Common myeloid progenitor, CD34-positive (primary cell): ENCODE measurements at places on chromosomes 3 and 15.

GRCh38 chr15:41883484-41883825 is 10.4 kb downstream of the SPTBN5 start:
- no peak for DNase-seq

DNA sequence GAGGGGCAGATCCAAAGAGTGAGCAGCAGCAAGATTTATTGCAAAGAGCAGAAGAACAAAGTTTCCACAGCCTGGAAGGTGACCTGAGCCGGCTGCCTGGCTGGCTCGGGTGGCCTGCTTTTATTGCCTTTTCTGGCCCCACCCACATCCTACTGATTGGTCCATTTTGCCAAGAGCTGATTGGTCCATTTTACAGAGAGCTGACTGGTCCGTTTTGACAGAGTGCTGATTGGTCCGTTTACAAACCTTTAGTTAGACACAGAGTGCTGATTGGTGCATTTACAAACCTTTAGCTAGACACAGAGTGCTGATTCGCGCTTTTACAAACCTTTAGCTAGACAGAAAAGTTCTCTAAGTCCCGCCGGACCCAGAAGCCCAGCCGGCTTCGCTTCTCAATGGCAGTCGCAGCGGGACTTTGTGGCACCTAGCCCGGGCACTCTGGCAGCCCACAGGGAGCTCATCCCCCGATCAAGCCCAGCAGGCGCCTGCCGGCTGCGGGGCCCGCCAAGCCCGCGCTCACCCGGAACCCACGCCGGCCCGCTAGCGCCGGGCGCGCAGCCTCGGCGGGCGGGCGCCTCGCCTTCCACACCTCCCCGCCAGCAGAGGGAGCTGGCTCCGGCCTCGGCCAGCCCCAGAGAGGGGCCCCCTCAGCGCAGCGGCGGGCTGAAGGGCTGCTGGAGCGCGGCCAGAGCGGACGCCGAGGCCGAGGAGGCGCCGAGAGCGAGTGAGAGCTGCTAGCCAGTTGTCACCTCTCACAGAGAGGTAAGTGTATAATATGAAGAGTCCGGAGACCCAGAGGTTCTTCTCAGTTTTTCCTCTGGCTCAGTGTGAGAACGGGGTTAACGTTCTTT is 339.2 kb downstream of the CHL1 start:
- DNase-seq: peak; percentile 57

GRCh38 chr3:177013681-177014280 is 183.5 kb downstream of the TBL1XR1 start:
- DNase-seq: no peak

DNA sequence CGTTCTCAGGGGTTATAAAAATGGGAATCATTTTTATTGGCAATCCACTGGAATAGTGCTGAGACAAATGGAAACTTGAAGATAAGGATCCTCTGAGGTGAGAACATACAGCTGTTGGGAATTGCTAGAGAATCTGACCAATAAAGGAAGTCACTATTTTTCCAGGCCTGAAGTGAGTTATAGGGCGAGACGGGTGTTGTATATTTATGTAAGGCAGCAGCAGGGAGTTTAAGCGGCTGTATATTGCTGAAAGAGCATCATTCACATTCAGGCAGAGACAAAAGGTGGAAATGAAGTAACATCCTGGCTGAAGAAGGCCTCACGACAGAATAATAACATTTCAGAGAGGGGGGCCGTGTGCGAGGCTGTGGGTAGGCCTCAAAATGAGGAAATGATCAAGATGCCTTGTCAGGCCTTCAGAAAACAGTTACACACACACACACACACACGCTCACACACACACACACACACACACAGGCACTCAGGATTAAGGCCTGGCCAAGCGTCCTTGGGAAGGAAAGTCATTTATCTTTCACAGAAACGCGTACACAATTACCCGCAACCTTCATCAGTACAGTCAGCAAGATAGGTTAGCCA is 964.9 kb upstream of the NR2F2 start:
- no peak for DNase-seq

- no peak for DNase-seq
Measured at GRCh38 chr3:40873476-40873875, 325.8 kb upstream of the CTNNB1 start.

GRCh38 chr3:72227486-72228070 is 442.6 kb upstream of the PROK2 start:
- no peak for DNase-seq

DNA sequence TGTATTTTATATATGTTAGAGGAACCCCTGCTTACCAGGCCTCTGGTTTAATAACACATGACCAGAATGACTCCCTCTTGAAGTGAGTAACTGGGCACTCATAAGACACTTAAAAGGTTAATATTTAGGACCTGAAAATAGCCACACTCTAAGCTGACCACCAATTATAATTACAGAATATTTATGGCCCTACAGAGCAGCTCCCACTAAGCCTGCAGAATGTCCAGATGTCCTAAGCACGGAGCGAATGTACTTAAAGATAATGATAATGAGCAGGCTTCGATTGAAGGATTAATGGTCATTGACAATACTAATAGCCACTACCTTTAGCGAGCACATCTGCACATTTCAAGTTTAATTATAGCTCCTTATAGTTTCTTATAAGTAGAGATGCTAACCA is 22.8 kb upstream of the KCTD6 start:
- no peak for DNase-seq

DNA sequence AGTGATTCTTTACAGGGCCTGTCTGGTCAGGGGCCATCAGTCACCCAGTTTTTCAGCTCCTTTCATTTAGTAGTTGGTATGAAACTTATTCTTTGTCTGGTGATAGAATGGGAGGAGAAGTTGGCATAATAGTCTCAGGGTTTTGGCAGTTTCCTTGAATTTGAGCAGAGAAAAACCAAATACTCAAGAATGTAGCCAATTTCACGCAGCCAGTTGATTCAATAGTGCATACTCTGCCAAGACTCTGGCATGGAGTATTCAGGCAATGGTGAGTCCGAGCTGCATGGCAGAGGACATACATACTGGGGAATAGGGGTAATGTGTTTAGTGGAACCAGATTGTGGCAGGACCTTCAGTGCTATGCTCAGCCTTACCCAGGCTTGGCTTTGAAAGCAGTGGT is 118.3 kb downstream of the GALK2 start:
- no peak for DNase-seq

GRCh38 chr15:42285034-42285433 is 11.8 kb upstream of the TMEM87A start:
- DNase-seq: peak; percentile 6

DNA sequence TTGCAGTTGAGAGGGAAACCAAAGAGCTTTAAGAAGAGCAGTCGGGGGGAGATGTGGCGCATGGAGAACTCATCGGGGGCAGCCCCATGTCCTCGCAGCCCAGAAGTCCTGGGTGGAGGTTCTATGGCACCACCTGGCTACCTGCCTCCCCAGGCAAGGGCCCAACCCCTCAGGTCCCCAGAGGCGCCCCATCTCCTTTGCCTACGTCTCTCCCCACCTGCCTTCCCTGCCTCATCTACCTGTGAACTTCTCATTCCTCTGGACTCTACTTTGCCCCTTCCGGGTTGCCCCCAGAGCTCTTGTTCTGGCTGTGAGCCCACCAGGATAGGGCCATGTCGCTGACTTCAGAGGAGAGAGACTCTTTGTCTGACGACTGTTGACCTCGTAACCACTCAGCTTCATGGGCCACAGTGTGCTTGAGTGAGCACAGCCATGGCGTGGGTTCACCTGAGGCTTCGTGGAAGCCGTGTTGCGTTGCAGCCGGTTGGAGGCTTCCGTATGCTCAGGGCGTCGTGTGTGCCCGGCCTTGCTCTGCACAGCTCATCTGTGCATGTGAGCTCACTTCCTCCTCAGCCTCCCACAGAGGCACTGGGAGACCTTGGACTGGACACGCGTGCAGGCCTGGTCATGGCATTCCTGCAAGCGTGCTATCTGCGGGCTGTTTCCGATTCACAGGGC is 13.4 kb downstream of the APBA2 start:
- no peak for DNase-seq

DNA sequence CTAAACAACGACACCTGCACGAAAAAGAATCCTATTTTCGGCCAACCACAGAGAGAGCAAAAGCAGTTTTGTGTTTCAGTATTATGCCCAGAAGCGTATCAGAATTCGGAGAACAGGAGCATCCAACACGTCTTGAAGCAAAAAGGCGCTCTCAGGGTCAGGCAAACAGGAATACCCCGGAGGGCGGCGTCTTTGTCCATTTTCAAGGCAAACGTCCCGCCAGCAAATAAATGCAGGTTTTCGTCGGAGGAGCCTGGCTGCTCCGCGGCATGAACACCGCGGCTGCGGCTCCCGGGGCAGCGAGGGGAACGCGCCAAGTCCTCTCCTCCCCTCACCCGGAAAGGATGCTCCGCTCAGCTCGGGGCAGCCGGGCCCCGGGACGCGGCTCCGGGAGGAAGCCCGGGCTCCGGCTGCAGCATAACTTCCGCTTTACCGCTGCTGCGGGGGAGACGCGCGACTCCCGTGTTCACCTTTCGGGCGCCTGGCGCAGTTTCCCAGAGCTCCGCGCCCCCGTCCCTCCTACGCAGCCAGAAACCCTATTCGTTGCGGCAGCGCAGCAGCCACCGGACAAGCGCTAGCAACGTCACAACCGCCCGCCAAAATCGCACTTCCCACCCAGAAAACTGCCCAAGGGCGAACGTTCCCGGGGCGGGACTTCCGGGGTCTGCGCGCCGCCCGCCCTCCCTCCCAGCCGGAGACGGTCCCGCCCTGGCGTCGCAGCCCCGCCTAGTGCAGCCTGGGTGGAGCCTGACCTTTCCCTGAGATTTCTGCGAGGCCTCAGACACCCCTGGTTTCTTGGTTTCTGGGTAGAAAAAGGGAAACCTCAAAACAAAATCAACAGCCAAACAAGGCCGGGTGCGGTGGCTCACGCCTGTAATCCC is at the start of gene RNF168:
Gene RNF168, minus strand, starts transcription at position 573 of the 881 bp plus-strand sequence. CDS start 595 bp downstream, outside the sequence.
- peak; percentile 98 for DNase-seq

- no peak for DNase-seq
Measured at GRCh38 chr15:66775127-66776105, 73.4 kb downstream of the SMAD6 start.

- no peak for DNase-seq
Measured at GRCh38 chr3:124044956-124045355, 53.0 kb upstream of the ROPN1 start.

- peak; percentile 39 for DNase-seq
Measured at GRCh38 chr15:63048776-63049665, 6.5 kb downstream of the TPM1 start.

GRCh38 chr3:71469138-71469435 is 114.4 kb downstream of the FOXP1 start:
- peak; percentile 67 for DNase-seq

GRCh38 chr3:148512648-148513047 is 185.1 kb upstream of the AGTR1 start:
- DNase-seq: no peak

DNA sequence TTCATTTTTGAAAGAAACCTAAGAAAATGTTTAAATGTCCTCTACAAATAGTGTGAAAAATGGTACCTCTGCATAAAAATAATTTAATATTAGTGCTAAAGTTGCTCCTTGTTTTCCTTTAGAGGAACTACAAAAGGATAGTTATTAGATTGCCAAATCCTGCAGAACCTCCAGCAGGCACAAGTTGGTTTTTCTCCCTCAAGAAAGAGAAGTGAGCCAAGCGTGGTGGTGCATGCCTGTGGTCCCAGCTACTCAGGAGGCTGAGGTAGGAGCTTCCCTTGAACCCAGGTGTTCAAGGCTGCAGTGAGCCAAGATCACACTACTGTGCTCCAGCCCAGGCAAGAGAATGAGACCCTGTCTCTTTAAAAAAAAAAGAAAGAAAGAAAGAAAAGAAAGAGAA is 85.1 kb upstream of the TSEN2 start:
- DNase-seq: no peak

GRCh38 chr15:71294251-71294910 is 179.1 kb downstream of the THSD4 start:
- DNase-seq: no peak

GRCh38 chr15:39960411-39960810 is 26.5 kb downstream of the EIF2AK4 start:
- DNase-seq: no peak

DNA sequence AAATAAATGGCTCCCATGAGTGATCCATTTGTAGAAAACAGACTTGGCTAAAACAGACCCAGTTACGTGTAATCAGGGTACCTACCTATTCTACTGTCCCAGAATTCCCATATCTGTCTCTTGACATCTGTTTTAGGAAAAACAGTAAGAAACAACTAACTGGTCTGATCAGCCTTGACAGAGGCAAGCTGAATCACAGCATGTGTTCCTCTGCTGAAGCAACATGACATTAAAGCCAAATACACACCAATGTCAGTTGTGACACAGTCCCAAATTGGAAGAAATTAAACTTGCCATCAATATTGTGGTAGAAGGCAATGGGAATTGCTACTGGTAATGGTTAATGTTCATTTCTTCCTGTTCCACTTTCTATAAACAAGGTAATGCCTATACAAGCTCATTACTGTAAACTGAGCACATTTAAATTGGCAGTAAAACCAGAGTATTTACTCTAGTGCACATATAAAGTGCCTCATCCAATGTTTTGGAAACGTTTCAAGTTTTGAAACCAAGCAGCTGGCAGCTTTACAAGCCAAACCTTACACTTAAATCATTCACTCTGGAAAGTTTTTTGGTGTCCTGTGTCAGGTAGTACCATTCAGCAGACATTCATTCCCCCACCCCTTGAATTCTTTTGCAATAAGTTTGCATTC is 27.0 kb downstream of the ALDH1A2 start:
- no peak for DNase-seq

GRCh38 chr3:66186545-66186944 is 34.3 kb upstream of the SLC25A26 start:
- DNase-seq: no peak

- no peak for DNase-seq
Measured at GRCh38 chr3:70076396-70076795, 76.9 kb downstream of the SAMMSON start.

GRCh38 chr3:183854318-183855035 is 29.1 kb upstream of the MAP6D1 start:
- DNase-seq: no peak

- DNase-seq: no peak
Measured at GRCh38 chr3:43709022-43709421, 18.3 kb downstream of the ABHD5 start.

DNA sequence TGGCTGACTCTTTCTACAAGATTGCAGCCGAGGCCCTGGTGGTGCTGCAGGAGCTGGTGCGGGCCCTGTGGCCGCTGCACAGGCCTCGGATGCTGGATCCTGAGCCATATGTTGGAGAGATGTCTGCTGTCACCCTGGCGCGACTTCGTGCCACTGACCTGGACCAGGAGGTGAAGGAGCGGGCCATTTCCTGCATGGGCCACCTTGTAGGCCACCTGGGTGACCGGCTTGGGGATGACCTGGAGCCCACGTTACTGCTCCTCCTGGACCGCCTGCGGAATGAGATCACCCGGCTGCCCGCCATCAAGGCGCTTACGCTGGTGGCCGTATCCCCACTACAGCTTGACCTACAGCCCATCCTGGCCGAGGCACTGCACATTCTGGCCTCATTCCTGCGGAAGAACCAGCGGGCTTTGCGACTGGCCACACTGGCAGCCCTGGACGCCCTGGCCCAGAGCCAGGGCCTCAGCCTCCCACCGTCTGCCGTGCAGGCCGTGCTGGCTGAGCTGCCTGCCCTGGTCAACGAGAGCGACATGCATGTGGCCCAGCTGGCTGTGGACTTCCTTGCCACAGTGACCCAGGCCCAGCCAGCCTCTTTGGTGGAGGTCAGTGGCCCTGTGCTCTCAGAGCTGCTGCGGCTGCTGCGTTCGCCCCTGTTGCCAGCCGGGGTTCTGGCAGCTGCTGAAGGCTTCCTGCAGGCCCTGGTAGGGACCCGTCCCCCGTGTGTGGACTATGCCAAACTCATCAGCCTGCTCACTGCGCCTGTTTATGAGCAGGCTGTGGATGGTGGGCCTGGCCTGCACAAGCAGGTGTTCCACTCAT is 20.3 kb downstream of the CAND2 start:
- no peak for DNase-seq

- no peak for DNase-seq
Measured at GRCh38 chr15:100878130-100878529, 1.5 kb upstream of the ALDH1A3 start.
